ENCODE measurements at places on chromosomes 5 and 9.

DNA sequence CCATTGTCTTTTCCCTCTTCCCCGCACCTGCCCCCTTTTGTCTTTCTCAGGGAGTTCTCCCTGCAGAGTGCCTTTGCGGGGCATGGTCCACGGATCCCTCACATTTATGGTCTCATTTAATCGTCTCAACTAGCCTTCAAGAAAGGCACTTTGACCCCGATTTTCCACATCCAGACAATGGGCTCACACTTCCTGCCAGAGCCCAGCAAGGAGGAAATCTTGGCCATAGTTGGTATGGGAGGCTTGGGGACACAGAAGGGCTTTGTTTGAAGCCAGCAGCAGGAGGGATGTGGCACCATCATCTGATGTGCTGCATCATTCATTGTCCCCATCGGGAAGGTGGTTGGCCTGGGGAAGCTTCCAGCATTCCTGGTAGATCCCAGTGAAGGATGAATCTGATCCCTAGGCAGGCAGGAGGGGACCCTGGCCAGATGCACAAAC is 24.9 kb downstream of the GSN start:
- no peak for DNase-seq

DNA sequence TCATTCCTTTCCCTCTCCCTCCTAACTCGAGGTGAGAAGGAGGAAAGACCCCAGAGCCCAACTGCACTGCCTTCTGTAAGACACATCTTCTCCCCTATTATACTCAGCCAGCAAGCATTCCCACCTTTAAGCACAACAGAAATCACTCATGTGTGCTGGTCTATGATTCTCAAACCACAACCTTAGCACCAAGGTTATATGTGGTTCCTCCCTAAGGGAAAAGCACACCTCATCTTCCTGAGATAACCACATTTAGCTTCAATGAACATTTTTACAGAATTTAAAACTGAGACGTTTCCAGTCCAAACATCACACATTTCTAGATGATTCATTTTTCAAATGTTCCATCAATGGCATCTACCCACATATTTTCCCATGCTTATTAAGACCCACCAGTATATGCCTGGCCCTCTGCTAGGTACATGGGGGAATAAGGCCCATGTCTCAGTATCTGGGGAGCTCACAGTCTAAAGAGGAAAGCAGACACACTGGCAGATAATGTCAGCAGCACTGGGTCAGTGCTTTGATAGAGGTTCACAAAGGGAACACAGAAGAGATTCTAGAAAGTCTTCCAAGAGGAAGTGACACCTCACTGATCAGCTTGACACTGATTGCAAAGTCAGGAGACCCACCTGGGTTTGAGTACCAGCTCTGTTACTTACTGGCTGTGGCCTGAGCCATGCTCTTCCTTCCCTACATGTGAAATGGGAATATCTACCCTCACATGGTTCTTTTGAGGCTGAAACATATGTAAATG is 245.4 kb downstream of the DENND1A start:
- no peak for DNase-seq

DNA sequence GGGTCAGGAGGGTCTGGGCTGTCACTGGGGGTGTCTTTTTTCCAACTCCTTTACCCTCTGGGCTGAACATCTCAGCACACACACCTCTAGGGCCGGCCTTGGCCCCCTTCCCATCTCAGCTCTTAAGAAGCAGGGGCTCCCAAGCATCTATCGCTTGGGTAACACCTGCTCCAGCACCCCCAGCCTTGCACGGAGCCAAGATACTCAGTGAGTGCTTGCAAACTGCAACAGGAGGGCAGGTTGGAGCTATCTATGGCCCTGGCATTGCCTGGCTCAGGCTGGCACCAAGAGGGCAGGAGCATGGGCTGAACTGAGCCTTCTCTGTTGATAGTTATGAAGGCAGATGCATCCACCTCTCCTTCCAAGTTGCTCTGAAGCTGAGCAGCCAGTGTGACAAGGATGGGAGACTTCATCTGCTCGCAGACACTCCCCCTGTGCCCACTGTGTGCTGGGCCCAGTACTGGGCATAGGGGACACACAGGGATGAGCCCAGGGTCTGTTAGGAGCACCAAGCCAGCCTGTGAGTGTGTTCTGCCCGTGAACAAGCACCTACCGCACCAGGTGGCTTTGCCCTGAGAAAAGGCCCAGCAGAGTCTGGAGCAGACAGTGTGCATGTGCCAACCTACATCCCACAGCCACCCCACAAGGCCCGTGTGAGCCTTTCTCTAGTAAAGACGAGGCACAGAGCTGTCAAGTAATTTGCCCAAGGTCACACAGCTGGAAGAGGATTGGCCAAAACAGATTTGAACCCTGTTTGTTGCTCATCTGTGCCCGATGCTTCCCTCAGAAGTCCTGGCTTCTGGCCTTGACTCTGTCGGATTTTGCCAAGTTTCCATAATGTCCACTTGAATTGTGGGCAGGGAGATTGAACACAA is 58.2 kb downstream of the PHF2 start:
- DNase-seq = peak; percentile 1

DNA sequence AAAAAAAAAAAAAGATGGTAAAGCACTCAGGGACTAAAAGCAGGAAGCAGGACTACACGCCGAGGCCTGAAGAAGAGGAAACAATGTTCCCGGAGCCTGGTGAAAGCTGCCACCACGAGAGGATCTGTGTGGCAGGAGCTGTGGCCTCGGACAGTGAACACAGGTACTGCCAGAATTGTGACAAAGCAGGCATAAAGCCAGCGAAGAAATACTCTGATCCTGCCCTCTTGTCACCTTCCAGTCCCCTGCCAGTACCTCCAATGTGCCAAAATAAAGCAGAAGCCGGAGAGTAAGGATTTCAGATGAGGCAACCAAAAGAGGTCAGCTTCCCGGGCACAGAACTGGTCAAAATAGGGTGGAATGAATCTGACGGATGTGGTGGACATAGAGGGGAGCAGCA is 211.5 kb upstream of the TARS1 start:
- no peak for DNase-seq

- no peak for DNase-seq
Observed at GRCh38 chr5:174837919-174838902, 113.8 kb downstream of the MSX2 start.

DNA sequence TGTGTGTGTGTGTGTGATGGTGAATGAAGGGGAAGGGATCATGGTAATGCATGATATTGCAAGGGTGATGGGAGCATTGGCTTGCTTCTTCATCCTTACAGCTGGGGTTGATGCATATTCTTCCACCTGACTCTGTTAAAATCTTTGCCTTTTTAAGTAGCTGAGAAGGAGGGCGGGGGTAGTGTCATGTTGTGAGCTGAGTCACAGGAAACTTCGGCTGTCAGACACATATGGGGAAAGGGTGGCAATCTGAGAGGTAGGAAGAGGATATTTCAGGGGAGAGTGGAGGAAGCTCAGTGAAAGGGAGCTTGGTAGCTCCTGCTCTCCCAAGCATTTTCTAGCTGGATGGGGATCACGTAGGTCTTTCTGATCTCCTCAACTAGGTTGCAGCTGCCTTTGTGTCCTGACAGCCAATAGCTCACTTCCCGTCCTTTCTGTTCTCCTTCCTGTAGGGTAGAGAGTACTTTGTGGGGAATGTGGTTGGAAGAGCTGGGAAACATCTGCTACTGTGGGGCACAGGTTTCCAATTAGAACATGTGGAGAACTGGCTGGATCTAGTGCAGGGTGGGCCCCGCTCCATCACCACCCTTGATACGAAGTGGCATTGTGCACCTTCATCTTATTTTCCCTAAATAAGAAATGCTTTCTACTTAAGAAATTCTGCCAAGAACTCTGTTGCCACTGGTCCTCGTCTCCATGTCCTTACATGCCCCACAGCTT is 18.1 kb upstream of the CLK4 start:
- DNase-seq = no peak

DNA sequence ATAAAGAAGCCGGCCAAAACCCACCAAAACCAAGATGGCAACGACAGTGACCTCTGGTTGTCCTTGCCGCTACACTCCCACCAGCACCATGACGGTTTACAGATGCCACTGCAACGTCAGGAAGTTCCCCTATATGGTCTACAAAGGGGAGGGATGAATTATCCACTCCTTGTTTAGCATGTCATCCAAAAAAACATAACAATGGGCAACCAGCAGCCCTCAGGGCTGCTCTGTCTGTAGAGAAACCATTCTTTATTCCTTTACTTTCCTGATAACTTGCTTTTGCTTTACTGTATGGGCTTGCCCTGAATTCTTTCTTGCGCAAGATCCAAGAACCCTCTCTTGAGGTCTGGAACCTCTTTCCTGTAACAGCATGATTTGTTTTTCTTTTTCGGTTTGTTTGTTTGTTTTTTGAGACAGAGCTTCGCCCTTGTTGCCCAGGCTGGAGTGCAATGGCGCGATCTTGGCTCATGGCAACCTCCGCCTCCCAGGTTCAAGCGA is 2.0 kb upstream of the UAP1L1 start:
- DNase-seq = no peak

DNA sequence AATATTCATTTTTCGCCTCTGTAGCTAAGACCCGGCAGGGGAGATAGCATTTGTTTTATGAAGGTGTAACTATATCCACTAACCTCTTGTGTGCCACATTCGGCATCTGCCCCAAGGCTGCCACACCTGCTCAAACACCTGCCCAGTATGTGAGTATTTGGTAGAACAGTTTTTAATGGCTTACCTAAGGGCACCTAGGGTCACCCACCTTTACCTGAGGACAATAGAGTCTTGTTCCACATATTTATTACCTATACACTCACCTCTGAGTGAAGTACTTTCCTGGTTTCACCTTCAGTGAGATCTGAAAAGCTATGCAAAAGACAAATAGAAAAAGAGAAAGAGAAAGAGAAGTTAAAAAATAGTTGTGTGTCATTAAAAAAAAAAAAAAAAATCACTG is 68.0 kb upstream of the PIP5K1B start:
- DNase-seq = no peak

- peak; percentile 97 for DNase-seq
Observed at GRCh38 chr9:96449845-96450612, at the start of gene HABP4. Gene HABP4, plus strand, starts transcription at chr9:96450169. Its CDS starts 111 bp downstream, at chr9:96450280.

- no peak for DNase-seq
Observed at GRCh38 chr5:148145916-148146315, 22.4 kb upstream of the SPINK14 start.

GRCh38 chr5:137635521-137635921 is 100.4 kb downstream of the KLHL3 start:
- no peak for DNase-seq

- DNase-seq = no peak
Observed at GRCh38 chr5:149024477-149024876, 38.4 kb downstream of the SH3TC2 start.

DNA sequence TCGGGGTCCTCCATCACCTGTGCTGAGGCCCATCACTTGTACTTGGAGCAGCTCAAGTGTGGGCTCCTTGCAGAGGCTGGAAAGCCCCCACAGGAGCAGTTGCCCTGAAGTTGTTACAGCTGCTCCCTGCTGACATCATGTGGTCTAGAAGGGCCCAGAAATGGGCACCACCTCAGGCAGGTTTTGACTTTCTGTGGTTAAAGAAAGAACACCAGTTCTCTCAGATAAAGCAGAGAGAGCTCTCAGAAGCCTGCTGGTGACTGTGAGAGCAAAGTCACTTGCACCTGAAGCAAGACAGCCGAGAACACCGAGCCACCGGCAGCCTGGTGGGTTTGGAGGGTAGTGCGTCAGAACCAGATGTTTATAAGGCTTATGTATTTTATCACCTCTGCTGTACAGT is 70.4 kb downstream of the MVB12B start:
- DNase-seq = peak; percentile 82

DNA sequence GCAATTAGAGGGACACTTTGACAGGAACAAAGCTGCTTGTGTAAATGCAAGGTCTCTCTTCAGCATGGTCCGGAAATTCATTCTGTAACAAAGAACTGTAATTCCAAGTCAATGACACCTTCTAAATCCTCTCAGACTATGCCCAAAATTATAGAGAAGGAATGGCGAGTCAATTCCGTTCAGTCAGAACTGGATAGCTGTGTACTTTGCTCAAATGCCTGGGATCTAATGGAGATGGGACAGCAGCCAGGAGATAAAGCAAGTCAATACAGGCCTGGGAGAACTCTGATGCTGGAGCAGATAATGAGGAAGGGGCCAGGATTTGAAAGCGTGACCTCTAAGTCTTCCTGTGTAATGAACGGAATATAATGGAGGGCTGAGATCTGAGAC is 96.4 kb upstream of the SPRY4 start:
- DNase-seq = no peak

- no peak for DNase-seq
Observed at GRCh38 chr5:171309276-171310211, 496 bp downstream of the TLX3 start.

DNA sequence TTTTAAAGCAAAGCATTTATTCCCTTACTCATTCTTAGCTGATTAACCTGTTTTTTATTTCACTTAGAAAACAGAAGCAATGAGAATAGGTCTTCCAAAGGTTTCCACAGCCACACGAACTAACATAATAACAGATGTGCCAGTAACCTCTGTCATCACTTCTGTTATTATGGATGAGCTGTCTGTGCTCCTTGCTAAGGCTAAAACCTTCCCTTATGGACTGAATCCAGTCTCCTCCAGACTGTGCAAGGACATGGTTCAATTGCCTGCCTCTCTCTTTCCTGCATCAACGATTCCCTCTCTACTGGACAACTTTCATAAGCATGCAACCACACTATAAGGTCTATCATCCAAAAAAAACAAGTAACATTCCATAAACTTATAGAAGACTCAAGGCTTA is 1446.2 kb downstream of the MAT2B start:
- DNase-seq = no peak

- no peak for DNase-seq
Observed at GRCh38 chr5:154535535-154535934, 57.5 kb upstream of the HAND1 start.

DNA sequence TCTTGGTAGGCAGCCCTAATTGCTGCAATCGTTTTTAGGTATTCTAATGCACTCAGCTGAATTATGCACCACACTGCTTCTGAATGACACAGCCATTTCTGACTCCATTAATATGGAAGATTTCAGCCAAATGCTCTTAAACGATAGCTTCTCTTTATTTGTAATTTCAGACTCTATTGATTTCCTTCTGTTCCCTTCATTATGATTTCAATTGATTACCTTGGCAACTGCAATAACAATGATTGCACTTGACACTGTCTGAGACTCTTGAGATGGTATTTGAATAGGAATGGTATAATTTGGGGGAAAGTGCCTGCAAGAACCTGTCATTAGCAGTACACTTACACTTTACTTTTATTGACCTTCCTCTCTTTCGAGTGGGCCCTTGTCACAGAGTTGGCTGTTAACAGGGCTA is 296.1 kb upstream of the DMAC1 start:
- DNase-seq = no peak

GRCh38 chr5:172901788-172902496 is 57.3 kb upstream of the RPL26L1 start:
- DNase-seq = no peak

GRCh38 chr9:110842986-110843385 is 174.4 kb downstream of the MUSK start:
- DNase-seq = no peak

DNA sequence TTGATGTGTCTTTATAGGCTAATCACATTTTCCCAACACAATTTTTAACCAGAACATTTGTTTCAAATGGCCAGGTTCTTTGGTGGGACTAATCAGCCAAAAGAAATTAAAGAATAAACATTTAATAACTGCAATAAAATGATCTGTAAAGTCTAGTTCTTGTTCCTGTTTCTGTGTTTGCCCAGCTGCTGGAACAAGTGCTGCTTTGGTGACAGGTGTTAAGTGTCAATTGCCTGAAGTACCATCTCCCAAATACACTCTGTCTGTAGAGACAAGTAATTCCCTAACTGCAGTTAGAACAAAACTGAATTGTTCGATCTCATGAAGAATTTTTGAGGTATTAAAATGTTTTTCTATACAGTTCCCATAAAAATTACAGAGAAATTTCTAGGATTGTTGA is 402.3 kb upstream of the CHD1 start:
- no peak for DNase-seq

All from activated CD4-positive, alpha-beta memory T cell treated with anti-CD3 and anti-CD28 coated beads for 36 hours (primary cell).